CD4-positive, alpha-beta T cell treated with Interleukin-1 beta for 1 hour (primary cell): ENCODE measurements at places on chromosomes 7 and 10.
A peak's percentile ranks its signal among the peaks of the same experiment; 100 is the strongest.

DNA sequence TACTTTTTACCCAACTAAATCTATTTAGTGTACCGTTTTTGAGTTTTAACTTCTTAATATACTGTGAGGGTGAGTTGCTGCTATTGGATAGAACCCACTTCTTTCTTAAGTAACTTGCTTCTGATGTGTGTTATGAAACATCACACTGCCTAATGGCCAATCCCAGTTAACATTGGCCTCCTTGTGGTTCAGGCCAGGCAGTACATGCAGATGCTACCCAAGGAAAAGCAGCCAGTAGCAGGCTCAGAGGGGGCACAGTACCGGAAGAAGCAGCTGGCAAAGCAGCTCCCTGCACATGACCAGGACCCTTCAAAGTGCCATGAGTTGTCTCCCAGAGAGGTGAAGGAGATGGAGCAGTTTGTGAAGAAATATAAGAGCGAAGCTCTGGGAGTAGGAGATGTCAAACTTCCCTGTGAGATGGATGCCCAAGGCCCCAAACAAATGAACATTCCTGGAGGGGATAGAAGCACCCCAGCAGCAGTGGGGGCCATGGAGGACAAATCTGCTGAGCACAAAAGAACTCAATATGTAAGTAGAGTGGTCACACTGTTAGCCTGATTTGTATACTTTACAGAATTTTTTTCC, 39.7 kb downstream of the TES start:
- DNase-seq, result no peak

DNA sequence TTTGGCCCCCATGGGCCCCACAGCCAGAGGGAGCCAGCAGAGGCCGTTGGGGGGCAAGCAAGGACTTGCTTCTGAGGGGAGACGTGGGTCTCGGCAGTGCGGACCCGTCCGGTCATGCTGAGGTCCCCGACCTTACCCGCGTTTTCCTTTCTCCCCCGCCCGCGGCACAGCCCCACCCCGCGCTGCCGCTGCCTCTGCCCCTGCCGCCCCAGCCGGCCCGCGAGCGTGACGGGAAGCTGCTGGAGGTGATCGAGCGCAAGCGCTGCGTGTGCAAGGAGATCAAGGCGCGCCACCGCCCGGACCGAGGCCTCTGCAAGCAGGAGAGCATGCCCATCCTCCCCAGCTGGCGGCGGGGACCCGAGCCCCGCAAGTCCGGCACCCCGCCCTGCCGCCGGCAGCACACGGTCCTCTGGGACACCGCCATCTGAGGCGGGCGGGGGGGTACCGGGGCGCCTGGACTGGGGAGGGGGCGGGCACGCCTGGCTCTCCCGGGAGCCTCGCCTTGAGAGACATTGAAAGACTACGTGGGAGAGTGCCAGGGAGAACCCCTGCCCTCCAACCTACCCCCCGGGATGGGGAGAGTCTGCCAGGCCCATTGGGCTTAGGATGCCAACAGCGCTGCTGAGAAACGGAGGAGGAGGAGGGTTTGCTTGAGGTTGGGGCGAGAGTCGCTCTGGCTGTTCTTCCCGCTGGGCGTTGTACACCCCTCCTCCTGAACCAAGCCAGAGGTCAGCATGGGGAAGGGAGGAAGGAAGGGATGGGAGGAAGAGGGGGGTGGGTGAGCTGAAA, 9.9 kb downstream of the NYAP1 start:
- peak; percentile 48 for DNase-seq

DNA sequence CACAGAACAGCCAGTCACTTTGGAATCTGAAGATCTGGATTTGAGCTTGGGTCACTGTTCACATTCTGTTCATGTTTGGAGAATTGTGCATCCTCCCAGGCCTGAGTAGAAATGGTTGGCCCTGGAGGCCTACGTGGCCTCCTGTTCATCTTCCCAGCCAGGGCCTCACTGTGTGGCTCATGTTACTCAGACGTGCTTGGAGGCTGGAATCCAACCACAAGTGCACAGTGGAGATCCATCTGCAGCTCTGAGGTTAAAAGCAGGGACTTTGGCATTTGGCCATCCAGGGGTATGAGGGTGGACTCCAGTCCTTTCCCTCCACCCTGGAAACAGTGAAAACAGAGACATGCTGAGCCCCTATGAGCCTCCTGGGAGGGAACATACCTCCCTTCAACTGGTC, 709.0 kb upstream of the IGFBP3 start:
- DNase-seq, result no peak

DNA sequence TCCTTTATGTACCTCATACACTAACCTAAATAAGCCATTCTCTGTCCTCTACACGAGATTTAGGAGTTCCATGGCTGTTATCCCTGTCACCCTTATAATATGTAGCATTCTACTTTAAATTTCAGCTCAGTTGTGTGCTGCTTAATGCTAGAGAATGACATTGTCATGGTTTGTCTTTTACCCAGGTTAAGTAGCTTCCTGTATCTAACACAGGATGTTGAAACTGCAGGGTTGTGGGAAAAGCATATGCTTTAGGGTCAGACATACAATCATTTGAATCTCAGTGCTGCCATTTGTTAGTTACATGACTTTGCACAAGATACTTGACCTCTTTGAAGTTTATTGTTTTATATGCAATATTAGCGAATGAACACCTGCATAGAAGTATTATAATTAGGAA, 235.1 kb upstream of the CACNA2D1 start:
- DNase-seq, result peak; percentile 7

- DNase-seq, result no peak
Measured at GRCh38 chr10:124996854-124997215, 54.9 kb downstream of the ZRANB1 start.

DNA sequence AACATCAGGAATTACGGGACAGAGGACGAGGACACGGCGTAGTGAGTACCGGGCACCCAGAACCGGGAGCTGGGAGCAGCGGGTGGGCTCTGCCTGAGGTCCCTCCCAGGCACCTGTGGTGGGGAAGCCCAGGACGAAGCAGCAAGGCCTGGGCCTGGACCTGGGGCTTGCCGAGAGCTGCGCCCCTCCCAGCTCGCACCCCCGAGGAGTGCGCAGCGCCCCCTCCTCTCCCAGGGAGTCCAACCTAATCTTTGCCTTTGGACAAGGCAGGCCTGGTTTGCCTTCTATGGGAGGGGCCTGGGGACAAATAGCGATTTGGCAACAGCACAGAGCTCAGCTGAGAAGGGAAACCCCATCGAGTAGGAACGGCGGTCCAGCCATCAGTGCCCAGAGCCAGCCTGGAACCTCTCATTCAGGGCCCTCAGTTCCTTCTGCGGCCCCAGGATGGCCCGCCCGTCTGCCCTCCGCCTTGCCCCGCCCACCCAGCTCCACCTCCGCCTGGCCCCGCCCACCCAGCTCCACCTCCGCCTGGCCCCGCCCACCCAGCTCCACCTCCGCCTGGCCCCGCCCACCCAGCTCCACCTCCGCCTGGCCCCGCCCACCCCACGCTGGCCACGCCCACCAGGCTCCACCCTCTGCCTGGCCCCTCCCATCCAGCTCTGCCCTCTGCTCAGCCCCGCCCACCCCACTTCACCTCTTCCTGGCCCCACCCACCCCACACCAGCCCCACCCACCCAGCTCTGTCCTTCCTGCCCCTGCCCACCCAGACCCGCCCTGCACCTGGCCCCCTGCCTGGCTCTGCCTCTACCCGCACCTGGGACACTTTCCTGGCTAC, 32.5 kb upstream of the KNDC1 start:
- no peak for DNase-seq

GRCh38 chr7:26574476-26574875, 282.8 kb downstream of the SNX10 start:
- no peak for DNase-seq

DNA sequence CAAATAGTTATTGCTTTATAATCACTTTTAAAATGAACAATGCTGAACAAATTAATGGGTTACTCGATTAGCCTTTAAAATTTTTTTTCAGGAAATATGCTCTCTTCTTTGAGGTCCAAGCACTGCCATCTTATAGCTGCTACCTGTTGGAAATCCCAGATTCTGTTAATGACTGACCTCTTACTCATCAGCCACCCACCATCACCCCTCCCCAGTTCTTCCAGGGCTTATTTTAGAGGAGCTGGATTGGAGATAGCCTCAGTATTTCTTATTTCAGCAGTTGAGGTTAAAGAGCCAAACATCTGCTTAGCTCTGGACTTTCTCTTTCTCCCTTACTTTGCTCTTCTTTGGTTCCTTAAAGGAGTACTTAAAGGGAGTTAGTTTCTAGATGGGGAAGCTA, 420.0 kb downstream of the EXOC4 start:
- no peak for DNase-seq
